ENCODE measurements at places on chromosomes 4 and X. TPM values are rescaled to one million over a fixed set of nuclear protein-coding genes. Genes with fewer than 3 reads are reported as not detected.

DNA sequence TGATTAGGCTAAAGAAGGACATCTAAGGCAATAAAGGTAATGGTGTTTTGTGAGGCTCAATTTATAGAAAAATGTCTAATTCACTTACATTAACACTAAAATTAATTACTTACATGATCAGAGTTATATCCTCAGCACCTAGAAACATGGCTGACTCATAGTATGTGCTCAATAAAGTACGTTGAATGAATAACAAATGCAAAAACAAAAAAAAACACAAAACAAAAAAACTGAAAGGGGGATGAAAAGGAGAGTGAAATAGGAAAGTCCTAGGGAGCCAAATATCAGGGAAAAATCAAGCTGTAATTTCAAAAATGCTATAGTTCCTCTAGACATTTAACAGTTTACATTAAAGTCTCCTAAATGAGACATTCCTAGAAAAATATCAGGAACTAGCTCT lies 18.7 kb downstream of the MBNL3 start:
- ATAC-seq: no peak

GRCh38 chrX:136766785-136767103 lies 14.0 kb downstream of the ARHGEF6 start:
- no peak for ATAC-seq

GRCh38 chrX:112380541-112381278 lies 298.1 kb upstream of the TRPC5 start:
- no peak for ATAC-seq

The IQSEC2 gene
- 0.56 TPM for total RNA-seq

The CENPI gene
- total RNA-seq: 28.1 TPM

The F8A1 gene
- 15.0 TPM for total RNA-seq

The CCDC149 gene
- total RNA-seq: not detected

DNA sequence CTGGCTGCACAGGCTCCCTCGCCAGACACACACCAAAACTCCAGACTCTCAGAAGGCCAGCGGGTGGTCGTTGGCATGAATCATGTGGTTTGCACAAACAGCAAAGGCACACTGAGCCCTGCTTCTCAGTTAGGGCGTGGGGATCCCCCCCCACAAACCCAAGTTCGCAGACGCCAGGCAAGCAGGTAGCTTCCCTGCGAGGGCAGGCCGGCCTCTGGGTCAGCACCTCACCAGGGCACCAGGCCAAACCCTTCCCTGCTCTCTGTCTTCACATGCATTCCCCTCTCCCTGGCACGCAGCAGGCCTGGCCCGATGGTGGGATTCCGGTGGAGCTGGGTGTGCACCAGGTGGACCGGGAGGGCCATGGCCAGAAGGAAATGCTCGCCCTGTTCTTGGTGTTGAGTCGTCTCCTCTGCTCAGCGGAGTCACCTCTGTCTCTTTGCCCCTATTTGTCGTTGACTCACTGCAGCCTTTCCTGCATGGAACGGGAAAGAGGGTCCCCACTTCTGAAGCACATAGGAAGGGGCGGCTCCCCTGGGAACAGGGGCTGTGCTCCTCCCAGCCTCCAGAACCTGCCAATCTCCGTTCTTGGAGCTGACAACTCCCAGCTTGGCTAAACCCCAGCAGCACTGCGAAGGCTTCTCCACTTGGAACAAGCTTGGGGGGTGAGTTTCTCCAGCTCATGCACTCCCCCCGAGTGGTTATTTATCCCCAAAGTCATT lies 51.4 kb downstream of the SORCS2 start:
- ATAC-seq: no peak

The SPIN2A gene
- total RNA-seq: 1.5 TPM

The RAB41 gene
- not detected for total RNA-seq

The MAGIX gene
- 1.5 TPM for total RNA-seq

DNA sequence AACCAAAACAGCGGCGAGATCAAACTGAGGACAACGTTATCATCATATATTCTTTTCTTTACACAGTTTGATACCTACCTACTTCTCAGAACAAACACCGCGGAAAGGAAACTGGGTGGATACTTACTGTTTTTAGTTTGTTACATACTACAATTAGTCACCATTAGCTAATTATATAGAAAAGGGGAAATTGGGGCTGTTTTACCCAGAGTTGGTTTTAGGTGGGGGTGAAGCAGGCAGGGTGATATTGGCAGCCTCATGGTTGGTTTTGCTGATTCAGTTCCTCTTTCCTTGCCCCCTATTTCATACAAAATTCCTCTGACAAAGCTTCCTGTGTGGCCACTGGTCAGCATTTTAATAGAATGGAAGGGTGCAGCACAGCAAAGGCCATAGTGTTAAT lies 77.8 kb downstream of the SORBS2 start:
- ATAC-seq: no peak

- ATAC-seq: no peak
Measured at GRCh38 chr4:140091305-140091704, 62.7 kb downstream of the MAML3 start.

DNA sequence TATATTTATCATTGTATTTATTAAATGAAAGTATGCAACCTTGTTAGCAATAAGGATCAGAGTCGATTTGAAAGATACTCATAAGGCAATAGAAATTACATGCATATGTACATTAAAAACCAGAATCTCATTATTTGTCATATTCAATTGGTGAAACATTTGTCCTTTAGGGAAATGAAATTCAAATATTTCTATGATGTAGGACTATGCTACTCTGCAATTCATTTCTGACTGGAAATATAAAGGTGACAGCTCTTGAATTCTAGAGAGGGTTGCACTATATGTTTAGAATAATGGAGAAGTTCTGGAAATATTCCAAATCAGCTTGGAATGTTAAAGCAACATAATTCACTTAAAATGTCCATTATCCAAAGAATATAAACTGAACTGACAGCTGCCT lies 1519.8 kb downstream of the ARAP2 start:
- ATAC-seq: no peak

GRCh38 chr4:107987916-107988762 lies 1.6 kb upstream of the HADH start:
- ATAC-seq: no peak

DNA sequence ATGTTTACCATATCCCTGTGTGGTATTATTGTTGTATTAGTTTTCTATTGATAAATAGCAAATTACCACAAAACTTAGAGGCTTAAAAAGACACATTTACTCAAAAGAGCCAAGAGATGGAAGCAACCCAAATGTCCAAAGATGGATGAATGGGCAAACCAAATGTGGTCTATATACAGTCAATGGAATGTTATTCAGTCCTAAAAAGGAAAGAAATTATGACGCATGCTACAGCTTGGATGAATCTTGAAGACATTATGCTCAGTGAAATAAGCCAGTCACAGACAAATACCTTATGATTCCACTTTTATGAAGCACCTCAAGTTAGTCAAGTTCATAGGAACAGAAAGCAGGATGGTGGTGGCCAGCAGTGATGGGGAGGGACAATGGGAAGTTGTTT lies 144.7 kb downstream of the QDPR start:
- ATAC-seq: no peak

- ATAC-seq: peak; percentile 93
Measured at GRCh38 chrX:40539214-40540142, 41.3 kb upstream of the ATP6AP2 start.

DNA sequence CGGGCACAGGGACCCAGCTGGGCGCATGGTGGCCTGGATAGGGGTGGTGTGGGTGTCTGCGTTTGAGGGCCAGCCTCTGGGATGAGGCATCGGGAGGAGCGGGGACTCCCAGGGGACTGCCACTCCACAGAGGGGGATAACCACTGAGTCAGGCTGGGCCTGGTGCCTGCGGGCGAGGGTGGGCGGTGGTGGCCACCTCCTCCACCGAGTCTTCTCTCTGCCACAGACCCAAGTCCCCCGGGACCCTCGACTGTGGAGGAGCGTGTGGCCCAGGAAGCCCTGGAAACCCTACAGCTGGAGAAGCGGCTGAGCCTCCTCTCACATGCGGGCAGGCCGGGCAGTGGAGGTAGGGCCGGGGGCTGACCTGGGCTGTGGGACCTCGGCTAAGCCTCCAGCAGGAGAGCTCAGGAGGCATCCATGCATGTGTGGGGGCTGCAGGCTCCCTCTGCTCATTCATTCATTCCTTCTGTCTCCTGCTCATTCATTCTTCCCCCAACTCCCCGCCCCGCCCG lies 26.4 kb downstream of the DOK7 start:
- ATAC-seq: peak; percentile 49

DNA sequence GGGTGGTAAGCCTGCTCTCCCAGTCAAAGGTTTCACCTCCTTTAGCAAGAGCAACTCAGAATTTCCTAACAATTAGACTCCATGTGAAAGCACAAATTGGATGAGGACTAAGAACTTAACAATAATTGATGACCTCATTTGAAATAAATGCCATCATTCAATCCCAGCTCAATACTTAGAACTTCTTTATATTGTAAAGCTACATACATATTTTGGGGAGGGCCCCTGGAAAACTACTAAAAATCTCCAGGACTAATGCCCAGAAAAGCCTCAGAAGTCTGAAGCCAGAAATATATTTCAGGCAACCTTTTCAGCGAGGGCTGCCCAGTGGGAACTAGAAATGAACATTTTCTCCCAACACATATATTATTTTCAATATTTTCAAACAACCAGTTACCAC lies 38.1 kb downstream of the AMOT start:
- no peak for ATAC-seq

The YIPF7 gene
- total RNA-seq: 0.34 TPM

DNA sequence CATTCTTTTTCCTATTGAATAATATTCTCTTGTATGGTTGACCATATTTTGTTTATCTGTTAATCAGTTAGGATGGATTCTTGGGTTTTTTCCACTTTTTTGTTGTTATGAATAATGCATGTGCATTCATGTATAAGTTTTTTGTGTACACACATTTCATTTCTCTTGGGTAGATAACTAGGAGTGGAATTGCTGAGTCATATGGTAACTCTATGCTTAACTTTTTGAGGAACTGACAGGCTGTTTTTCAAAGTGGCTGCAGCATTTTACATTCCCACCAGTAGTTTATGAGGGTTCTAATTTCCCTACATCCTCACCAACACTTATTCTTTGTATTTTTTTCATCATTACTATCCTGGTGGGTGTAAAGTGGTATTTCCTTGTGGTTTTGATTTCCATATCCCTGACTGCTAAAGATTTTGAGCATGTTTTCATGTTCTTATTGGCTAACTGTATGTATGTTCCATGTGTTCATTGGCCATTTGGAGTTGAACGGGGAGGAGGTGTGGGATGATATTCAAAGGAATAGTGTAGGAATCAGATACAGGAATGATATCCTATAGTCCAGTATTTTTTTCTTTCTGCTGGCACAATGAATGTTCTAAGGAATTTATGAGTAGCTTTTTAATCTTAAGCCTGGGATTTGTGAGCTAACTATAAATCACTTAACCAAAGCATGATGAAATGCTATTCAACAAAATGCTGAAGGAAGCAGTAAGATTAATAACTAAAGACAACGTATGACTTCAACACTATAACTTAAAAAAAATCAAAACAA lies 114.3 kb downstream of the AMELX start:
- no peak for ATAC-seq

The KLHL13 gene
- 0.24 TPM for total RNA-seq

The CSN2 gene
- total RNA-seq: not detected

The CENPE gene
- 39.4 TPM for total RNA-seq

The DCAF4L1 gene
- 0.73 TPM for total RNA-seq

DNA sequence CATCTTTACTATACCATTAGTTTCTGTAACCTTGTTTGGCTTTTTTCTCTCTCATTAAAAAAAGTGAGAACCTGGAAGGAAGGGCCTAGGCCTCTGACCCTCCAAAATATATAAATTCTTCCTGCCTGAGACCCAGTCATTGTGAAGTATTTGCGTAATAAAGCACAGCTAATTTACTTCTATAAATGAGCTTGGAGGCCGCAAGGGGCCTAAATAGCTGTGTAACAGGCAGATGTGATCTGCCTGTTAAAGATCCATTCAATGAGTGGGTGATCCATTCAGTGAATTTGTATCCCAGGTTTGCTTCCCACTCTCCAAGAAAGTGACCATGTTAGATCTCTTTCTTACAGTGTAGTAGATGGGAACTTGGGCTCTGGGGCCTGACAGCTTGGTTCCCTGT lies 595 bp upstream of the PYURF start:
- ATAC-seq: no peak

DNA sequence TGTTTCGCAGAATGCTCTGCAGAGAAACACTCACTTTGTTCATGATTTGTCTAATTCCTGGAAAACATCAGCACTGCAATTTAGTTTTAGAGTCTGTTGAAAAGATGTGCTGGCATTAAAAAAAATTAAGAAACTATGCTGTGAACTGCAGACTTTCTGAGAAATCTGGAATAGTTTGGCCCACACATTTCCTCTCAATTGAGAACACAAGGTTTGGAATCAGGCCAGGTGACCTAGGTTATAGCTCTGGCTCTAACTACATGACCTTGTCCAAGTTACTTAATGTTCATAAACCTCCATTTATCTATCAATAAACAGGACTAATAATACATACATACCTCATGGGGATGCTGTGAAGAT lies 61.4 kb upstream of the ENPEP start:
- ATAC-seq: no peak

The KLHL4 gene
- total RNA-seq: not detected

The AMTN gene
- total RNA-seq: not detected

- ATAC-seq: peak; percentile 75
Measured at GRCh38 chr4:127698789-127699200, 31.4 kb upstream of the SLC25A31 start.

The PABPC1L2A gene
- not detected for total RNA-seq

GRCh38 chrX:139290310-139290709 lies 240.2 kb upstream of the F9 start:
- peak; percentile 24 for ATAC-seq

The SPANXA2 gene
- total RNA-seq: not detected

- peak; percentile 50 for ATAC-seq
Measured at GRCh38 chrX:119784747-119785446, 6.5 kb downstream of the RPL39 start.

The ACSL4 gene
- 56.1 TPM for total RNA-seq

DNA sequence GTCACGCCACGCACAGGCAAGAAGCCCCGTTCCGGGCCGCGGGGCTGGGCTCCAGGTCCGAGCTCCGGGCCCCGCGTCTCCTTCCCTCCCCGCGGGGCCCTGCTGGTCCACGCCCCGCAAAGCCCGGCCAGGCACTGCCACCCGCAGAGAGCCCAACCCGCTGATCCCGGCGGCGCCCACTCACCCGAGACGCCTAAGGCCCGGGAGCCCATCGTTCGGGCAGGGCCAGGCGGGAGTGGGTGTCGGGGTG lies 870 bp downstream of the PDZD4 start:
- no peak for ATAC-seq

DNA sequence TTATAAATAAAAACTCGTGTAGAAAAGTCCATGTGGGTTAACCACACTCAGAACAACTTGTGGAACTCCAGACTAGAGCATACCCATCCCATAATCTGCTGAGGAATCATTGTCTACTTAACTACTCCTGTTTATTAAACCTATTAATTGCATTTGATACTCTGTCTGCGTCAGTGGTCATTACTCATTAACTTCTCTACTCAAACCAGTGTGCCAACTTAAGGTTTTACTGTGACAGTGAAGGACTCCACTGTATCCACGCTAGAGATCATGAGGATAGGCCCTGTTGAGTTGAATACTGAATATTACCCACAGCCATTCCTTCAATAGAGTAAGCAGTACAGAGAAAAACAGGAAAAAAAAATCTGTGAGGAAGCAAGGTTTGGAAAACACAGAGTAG lies 17.3 kb downstream of the HPGD start:
- ATAC-seq: no peak
